ENCODE measurements at places on chromosomes 7 and 10.

- DNase-seq = no peak
Observed at GRCh38 chr10:132281915-132282666, 25.7 kb downstream of the STK32C start.

- DNase-seq = no peak
Observed at GRCh38 chr10:52756966-52757365, 15.6 kb downstream of the MBL2 start.

DNA sequence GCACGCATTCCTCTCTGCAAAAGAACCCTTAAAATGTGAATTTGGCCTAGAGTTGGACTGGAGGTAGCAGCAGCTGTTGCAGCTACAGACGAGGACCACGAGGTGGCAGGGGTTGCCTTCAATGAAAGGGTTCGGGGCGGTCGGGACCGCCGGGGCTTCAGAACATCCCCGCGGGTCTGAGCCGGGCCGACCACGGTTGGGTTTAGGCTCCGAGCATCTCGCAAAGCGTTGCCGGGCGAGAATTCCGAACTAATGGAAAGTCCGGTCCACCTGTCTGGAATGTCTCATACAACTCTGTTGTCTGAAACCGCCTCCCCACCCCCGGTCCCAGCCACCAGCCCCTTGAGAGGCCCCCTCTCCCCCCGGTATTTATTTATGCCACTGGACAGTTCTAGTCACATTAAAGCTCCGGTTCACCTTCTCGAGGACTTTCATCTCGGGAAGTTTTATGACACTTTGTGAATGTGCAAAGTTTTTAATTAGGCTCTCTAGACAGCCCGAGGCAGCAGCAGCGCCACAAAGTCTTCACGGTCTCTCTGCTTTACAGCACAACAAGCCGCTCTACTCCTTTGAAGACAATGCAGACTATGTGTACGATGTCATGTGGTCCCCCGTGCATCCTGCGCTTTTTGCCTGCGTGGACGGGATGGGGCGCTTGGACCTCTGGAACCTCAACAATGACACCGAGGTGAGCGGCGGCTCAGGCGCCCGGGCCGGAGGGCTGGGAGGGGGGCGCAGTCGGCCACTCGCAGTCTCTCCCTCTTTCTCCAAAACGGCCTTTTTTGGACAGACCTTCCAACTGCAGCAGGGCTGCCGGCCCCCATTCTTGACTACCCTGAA lies 246.2 kb downstream of the SLC25A13 start:
- DNase-seq = peak; percentile 94

DNA sequence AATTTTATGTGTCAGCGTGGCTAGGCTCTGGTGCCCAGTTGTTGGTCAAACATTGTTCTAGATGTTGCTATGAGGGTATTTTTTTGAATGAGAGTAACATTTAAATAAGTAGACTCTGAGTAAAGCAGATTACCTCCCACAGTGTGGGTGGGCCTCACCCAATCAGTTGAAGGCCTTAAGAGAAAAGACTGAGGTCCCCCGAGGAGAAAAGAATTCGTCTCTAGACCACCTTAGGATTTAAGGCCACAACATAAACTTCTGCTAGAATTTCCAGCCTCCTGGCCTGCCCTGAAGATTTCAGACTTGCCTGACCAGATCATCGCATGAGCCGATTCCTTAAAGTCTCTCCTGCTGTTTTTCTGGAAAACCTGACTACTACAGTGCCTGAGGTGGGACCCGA lies 45.1 kb upstream of the SRGN start:
- DNase-seq = no peak

DNA sequence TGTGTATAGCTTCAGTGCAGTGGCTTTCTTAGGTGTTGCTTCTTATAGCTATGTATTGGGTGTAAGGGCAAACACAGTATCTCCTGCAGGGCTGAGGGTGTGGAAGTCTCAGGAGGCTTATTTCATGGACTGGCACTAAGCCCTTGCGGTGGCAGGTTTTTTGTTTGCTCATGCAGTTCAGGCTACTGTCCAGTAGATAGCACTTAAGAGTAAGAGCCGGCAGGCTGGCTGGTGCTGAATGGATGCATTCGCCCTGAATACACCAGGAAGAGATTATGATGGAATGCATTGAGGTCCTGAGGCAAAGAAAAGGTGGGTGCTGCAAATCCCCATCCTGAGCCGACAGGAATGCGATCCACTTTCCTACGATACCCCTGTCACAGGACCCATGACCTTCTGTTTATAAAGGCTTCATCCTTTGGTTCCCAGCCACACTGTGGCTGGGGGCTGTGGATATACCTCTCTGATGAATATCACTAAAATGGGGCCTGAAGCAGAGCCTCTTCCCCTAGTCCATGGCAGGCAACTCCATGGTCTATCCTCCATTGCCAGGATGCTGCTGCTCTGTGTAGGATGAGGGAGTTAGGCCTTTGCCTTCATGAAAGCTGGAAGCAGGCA lies 44.9 kb downstream of the ANXA8 start:
- no peak for DNase-seq

DNA sequence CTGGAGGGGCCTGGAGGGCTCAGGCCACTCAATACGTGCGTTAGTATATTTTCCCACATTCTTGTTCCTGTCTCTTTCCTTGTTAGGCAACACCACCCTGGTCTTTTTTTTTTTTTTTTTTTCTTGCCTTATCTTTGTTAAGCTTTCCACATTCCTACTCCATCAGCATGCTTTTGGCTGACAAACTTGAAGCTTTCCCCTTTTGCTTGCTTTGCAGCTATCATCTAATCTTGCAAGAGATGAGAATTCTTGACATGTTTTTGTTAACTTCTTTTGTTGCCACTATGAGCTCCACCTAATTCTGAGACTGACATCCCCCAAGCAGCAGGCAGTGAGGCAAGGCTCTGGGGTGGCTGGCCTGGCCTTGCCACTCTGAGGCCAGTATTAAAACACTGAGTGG lies 52.5 kb upstream of the NRP1 start:
- no peak for DNase-seq

DNA sequence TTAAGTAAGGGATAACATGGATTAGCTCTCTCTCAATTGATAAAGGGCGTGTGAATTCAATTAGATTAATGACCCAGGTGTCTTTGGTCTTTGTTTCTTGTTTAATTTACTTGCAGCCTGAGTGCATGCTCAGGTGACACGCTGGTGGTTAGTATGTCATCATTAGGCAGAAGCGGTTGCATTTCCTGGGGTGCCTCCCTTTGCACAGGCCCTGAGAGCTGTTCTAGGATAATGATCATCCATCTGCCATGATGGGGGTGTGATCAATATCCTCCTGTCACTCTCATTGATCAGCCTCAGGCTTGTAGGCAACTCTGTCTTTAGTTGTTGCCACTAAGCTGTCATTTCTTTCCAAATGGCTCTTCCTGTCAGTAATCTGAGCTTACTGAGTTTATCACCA lies 99.6 kb upstream of the NPS start:
- DNase-seq = no peak

DNA sequence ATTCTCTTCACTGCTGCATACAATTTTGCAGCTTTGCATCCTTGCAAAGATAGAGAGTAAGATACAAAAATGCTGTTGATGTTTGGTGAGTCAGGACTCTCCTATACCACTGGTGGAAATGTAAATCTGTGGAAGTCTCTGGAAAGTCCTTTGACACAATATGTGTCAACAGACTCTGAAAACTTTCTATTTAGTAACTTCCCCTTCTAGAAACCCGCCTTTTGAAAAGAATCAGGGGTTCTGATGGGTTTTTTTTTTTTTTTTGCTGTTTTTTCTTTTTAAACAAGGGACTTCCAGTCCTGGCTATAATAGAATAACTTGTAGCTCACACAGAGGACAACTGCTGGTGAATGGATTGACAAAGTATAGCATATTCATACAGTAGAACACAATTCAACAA lies 16.4 kb downstream of the NOD1 start:
- DNase-seq = no peak

DNA sequence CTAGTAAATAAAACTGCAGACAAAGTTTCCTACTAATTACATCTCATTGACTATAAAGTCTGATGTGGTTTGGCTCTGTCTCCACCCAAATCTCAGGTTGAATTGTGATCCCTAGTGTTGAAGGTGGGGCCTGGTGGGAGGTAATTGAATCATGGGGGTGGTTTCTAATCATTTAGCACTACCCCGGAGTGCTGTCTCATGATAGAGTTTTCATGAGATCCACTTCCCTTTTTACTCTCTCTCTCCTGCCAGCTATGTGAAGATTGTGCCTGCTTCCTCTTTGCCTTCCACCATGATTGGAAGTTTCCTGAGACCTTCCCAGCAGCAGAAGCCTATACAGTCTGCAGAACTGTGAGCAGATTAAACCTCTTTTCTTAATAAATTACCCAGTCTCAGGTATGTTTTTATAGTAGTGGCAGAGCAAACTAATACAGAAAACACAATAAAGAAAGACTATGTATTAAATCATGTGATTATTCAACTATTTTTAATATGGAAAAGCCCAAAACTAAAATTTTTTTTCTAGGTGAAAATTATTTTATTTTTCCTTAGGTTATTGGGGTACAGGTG lies 232.1 kb downstream of the FZD1 start:
- DNase-seq = no peak

DNA sequence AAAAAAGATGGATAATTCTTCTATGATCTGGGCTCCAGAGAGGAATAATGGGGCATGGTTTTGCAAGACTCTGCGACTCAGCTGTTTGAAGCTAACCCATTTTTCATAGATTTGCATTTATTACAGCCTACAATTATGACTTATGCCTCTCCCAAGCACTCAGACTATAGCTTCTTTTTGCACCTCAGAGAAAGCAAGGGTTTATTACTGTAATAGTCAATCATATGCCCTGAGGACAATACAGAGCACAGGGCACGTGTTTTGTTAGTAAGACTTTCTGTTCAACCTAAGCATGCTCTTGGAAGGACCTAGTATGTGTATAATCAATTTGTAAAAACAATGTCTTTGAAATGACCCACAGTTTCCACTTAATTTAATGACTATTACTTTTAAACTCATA lies 221.2 kb downstream of the PARD3 start:
- no peak for DNase-seq

- DNase-seq = no peak
Observed at GRCh38 chr7:2824026-2824677, 20.0 kb downstream of the GNA12 start.

- no peak for DNase-seq
Observed at GRCh38 chr7:139094596-139094995, 14.9 kb downstream of the ZC3HAV1 start.

GRCh38 chr7:112010109-112010508 lies 196.1 kb downstream of the DOCK4 start:
- DNase-seq = no peak

- no peak for DNase-seq
Observed at GRCh38 chr10:101888251-101888949, 44.8 kb upstream of the KCNIP2 start.

GRCh38 chr10:101573885-101574753 lies 13.9 kb downstream of the POLL start:
- no peak for DNase-seq

DNA sequence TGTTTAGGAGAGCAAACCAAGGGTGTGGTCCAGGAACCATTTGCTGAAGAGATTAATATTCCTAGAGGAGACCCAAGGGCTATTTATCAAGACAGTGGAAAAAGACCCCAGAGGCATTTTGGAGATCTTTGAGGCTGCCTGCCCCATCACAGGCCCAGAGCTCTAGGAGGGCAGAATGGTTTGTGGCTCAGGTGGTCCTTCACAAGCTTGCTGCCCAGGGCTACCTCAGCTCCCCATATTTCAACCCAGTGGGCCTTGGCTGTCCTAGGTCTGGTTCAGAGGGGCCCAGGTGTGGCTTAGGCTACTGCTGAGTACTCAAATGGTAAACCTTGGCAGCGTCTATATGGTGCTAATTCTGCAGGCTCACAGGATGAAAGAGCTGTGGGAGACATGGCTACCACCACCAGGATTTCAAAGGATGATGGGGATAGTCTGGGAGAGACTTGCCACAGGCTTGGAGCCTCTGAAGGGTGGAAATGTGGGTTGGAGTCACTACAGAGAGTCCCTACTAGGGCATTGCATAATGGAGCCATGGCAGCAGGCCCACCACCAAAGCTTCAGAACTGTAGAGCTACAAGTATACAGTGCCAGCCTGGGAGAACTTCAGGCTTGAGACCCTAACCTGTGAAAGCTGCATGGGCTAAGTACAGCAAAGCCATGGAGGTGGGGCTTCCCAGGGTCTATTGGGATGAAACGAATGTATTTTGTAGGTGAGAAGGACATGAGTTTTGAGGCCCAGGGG lies 24.3 kb downstream of the PTEN start:
- DNase-seq = no peak

GRCh38 chr10:103238506-103239252 lies 7.0 kb upstream of the RPEL1 start:
- DNase-seq = no peak

- no peak for DNase-seq
Observed at GRCh38 chr10:391305-391704, 256.1 kb downstream of the ZMYND11 start.

- no peak for DNase-seq
Observed at GRCh38 chr10:128297709-128298378, 171.6 kb upstream of the MKI67 start.

Data from NCI-H1930 (cell line).